AG08395 (cell line): ENCODE measurements at places on chromosomes 3 and 15.

- no peak for DNase-seq
These were observed 59.5 kb downstream of the SLC25A26 start for GRCh38 chr3:66280304-66280703.

- no peak for DNase-seq
These were observed 221.6 kb downstream of the PLOD2 start for GRCh38 chr3:145939431-145939830.

DNA sequence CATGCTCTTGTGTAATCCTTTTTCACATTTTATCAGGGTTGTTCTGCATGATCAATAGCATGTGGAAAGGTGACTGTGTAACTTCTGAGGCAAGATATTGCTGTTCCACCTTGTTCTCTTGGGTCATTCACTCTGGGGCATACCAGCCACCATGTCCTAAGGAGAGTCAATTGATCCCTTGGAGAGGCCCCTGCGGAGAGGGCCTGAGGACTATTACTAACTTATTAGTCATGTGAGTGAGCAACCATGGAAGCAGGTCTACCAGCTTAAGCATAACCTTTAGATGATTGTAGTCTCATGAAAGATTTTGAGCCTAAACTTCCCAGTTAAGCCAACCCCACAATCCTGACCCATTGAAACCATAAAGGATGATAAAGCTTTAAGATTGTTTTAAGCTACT, 22.0 kb upstream of the COL6A5 start:
- no peak for DNase-seq

DNA sequence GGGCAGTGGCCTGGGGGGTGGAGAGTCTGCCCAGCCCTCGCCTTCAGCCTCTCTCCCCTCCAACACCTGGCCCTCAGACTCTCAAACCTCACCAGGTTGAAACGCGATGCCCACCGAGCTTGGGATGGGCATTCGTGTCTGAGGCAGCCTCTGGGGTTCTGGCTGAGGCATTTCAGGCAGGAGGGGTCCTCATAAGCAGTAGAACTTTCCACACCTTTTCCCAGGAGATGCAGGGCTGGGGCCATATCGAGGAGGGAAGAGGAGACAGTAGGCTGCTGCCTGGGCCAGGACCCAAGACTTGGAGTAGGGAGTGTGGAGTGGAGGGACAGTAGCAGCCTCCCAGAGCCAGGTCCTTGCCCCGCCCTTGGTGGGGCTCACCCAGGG, 24.6 kb downstream of the ACAA1 start:
- DNase-seq, result no peak

DNA sequence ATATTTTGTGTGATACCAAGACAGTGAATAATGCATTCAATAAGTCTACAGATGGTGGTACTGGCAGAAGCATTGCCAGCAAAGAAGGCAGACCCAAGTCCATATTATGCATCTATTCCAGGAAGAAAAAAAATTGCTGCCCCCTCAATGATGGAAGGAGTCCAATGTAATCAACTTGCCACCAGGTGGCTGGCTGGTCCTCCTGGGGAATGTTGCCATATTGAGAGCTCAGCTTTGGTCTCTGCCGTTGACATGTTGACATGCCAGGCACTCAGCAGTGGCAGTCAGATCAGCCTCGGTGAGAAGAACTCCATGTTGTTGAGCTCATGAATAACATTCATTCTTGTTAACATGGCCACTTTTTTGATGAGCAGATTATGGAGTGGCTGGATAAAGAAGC, 298.5 kb downstream of the IGSF11 start:
- DNase-seq, result no peak

GRCh38 chr15:78767331-78767951, 43.8 kb downstream of the ADAMTS7 start:
- no peak for DNase-seq

DNA sequence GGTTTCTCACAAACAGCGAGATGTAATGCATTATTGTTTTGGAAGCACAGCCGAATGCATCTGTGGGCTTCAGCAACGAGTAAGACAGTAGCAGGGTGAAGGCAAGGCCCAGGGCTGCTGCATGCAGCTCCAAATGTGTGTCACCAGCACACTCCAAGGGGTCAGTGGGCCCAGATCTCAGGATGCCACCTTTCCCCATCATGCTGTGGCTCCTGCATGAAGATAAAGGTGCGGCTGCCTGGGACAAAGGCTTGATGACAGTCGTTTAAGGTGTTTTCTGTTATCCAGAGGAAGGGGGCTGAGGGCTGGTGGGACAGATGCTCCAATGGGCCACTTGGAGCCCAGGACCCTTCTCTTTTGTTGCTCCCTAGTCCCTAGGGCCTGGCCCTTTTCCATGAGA, 13.2 kb downstream of the C3orf22 start:
- no peak for DNase-seq

- no peak for DNase-seq
These were observed 384.1 kb downstream of the CADM2 start for GRCh38 chr3:85342915-85343314.

GRCh38 chr3:40170395-40170794, 139.1 kb upstream of the EIF1B start:
- DNase-seq, result no peak

GRCh38 chr3:43608751-43609150, 13.1 kb downstream of the ANO10 start:
- DNase-seq, result no peak

- DNase-seq, result no peak
These were observed 51.8 kb downstream of the CYP11A1 start for GRCh38 chr15:74315626-74316025.

DNA sequence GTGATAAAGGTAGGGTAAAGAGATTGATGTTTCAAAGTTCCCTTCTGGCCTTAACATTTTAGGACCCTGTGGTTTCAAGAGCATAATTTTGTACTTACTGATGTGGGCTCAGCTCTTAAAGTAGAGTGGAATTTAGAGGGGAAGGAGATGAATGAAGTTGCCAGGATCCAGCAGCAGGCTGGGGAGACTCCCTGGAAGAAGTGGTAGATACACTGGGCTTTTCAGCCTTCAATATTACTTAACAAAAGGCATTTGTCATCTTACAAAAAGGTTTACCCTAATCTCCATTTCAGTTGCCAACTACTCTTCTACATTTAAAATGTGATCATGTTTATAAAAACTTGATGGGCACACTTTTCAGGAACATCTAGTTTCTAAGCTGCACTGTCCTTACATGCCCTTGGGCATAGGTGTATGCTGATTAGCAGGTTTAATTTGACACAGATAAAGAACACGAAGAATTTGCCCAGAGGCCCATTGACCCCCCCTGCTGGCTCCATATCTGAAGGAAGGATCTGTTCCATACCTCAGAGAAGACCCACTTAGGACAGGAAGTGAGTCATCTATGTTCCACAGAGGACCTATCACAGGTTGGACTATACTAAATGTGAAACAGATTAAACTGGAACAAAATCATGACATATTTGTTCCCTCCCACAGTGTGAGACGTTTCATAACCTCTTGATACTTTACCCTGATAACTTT, 93.0 kb upstream of the LPP start:
- peak; percentile 45 for DNase-seq

DNA sequence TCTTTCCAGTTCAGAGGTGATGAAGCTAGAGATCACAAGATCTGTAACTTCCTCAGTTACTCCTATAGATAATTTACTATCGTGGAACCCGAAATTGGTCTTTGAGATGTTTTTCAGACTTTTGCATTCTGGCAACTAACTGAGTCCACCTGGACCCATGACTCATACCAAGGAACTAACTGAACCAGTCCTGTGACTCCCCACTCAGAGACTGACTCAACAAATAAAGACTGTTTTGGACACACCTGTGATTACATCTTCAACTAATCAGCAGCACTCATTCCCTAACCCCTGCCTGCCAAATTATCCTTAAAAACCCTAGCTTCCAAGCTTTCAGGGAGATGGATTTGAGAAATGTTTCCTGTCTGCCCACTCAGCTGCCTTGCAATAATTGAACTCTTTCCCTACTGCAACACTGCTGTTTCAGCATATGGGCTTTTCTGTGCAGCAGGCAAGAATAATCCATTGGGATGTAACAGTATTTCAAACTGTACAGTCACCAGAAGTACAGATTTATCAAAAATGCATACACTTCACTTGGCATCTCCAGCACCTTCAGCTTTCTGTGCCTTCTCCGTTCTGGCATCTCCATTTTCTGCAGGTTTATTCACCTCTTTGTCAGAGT, 57.7 kb downstream of the GATM start:
- no peak for DNase-seq

GRCh38 chr15:75153565-75154276, 48.0 kb upstream of the C15orf39 start:
- DNase-seq, result no peak

DNA sequence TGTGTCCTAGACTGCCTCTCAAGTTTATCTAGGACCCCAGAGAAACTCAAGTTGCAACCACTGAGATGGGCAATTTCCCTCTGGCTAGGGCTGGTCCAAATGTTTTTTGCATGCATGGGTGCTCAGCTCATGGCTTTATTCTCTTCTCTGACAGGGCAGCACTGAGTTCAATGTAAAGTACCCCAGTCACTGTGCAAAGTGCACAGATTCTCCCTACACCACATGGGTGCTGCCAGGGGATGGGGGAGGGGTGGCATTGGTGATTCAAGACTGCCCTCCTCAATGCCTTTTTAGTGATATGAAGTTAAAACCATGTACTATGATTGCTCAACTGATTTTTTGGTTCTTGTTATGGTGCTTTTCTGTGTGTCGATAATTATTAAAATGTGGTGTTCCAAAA, 14.8 kb upstream of the RAD51 start:
- no peak for DNase-seq

GRCh38 chr3:171283183-171283847, 176.9 kb downstream of the TNIK start:
- no peak for DNase-seq

DNA sequence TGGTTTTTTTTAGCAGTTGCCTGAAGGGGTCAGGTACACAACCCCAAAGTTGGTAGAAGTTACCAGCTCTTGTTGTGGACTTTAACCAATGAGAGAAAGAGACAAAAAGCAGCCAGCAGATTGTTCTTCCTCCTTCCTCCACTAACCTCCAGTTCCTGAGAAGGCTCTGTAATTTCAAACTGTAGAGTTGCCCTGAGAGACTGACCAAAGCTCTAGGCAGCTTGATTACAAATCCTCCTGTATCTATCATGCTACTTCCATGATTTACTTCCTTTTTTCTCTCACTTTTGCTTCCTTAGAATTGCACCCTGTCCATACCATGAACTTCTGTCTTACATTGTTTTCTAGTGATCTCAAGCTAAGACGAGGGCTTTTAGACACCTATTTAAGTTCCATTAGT, 29.2 kb downstream of the NSUN3 start:
- DNase-seq, result no peak

GRCh38 chr3:42750834-42751233, 22.2 kb downstream of the CCDC13 start:
- no peak for DNase-seq

- no peak for DNase-seq
These were observed 618.7 kb downstream of the SI start for GRCh38 chr3:164459521-164460151.

DNA sequence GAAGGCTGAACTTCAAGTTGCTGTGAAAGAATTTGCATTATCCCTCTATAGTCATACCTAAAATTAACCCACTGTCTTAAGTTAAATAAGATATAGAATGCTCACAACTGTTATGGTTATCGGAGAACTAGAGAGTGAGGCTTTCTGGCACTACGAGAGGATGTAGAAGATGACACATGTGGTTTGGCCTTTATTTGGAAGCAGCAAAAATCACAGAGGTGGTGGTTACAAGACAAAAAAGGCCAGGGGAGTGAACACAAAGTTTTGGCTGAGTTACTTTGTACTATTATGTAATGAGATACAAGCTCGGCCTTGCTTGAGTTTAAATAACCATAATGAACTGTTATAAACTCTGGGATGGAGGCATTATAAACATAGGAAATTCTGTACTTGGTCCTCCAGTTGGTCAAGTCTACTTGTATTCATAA, 78.3 kb upstream of the ICE2 start:
- DNase-seq, result no peak

DNA sequence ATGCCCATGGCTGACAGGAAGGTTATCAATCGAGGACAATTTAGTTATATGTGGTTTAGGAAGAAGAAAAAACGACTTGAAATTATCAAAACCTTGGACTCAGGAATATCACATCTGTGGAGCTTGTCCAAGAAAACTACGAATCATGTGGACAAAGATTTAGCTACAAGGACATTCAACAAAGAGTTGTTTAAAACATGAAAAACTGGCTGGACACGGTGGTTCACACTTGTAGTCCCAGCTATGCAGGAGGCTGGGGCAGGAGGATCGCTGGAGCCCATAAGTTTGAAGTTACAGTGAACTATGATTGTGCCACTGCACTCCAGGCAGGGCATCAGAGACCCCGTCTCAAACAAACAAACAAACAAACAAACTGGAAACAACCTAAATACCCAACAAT, 142.4 kb downstream of the MAGI1 start:
- DNase-seq, result no peak

GRCh38 chr15:68638953-68639515, 60.2 kb downstream of the CORO2B start:
- peak; percentile 45 for DNase-seq

- DNase-seq, result peak; percentile 80
These were observed 4.4 kb upstream of the RASA2 start for GRCh38 chr3:141482245-141482922.

DNA sequence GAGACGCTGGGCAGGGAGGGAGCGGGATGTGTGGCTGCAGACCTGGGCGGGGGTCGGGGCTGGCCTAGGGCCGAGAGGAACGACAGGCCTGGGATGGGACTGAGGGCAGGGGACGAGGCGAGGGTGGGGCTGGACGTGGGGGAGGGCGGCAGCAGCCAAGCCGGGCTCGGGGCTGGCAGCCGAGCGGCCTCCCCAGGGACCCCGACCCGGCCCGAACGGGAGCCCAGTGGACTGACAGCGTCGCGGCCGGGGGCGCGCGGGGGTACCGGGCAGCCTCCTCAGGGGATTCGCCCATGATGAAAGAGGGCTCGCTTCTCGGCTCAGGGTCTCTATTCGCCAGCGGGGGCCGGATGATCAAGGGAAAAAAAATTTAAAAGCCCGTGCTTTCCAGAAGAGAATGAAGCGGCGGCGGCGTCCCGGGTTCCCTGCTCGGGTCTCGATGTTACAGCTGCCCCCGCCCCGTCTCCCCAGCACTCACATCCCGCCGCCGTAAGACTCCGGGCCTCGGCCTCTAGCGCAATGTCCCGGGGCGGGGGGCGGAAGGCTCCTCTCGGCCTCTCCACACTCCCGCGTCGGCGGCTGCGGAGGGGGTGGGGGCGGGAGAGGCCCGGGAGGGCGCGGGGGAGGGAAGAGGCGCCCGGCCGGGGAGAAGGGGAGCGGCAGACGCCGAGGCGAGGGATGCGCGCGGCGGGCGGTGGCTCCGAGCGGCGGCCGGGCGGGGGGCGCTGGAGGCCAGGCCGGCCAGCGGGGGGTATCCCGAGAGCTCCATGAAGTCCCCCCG, 4.3 kb downstream of the PTH1R start:
- DNase-seq, result no peak

- DNase-seq, result no peak
These were observed 213.5 kb upstream of the CDIN1 start for GRCh38 chr15:36365963-36366362.

GRCh38 chr3:169138849-169139420, 524.6 kb downstream of the MECOM start:
- DNase-seq, result no peak

GRCh38 chr3:100629421-100630127, 20.2 kb downstream of the ADGRG7 start:
- no peak for DNase-seq
